ENCODE measurements at places on chromosomes 6 and 20.

- peak; percentile 21 for DNase-seq
Observed at GRCh38 chr6:36028088-36028876, 674 bp downstream of the MAPK14 start.

GRCh38 chr6:134315974-134316441 lies 1.9 kb downstream of the SGK1 start:
- no peak for DNase-seq

- DNase-seq: peak; percentile 62
Observed at GRCh38 chr6:125913864-125914351, 42.7 kb upstream of the HINT3 start.

DNA sequence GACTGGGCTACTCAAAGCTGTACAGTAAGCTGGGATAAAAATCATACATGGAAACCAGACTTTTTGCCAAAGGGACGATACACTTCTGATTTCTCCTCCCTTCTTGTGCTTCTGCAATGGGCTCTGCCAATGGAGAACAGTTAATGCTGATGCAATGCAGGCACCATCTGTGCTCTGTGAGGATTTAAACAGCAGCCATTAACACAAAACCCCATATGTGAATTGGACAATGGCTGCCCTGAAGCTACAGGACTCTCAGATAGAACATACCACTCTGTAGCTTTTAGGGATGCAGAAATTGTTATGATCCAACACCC lies 71.9 kb downstream of the GJA10 start:
- no peak for DNase-seq
